ENCODE measurements at places on chromosomes 7 and 10.

DNA sequence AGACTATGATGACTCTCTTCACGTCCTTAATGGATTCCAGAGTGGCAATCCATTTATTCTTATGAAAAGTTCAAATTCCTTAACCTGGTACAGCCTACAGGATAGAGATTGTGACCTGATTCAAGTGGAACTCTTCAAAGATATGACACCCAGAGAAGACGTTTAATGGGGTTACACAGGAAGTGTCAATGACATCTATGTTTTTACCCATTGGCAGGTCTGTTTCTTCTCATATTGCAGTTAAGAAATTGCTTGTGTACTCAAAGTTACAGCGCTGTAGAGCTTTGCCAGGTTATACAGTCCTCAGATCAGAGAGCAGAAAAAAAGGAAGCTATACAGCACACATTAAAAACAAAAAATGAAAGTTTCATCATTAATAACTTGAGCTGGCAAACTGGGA, 367.4 kb downstream of the THSD7A start:
- no peak overlapping the region for H3K4me3 ChIP-seq
- H3K27me3 ChIP-seq, result no peaks in the 10 kb centered on the region
- ATAC-seq, result no peak
- H3K36me3 ChIP-seq, result no peaks in the 10 kb centered on the region

DNA sequence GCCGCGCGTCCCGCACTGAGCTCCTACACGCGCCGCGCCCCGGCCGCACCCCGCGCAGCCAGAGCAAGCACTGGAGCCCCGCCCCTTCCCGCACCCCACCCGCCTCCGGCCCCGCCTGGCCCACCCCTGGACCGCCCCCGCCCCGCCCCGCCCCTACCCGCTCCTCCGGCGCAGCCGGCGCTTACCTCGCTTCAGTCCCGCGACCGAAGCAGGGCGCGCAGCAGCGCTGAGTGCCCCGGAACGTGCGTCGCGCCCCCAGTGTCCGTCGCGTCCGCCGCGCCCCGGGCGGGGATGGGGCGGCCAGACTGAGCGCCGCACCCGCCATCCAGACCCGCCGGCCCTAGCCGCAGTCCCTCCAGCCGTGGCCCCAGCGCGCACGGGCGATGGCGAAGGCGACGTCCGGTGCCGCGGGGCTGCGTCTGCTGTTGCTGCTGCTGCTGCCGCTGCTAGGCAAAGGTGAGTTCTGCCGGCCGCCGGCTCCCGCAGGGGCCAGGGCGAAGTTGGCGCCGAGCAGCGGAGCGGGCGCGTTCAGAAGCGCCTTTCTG, at the start of gene RET:
Gene RET, plus strand, starts transcription at position 194 of the 545 bp plus-strand sequence. Its CDS starts 190 bp downstream, at position 384.
- peak within 1 kb of the TSS; percentile 44 for H3K4me3 ChIP-seq
- no peaks in the 10 kb centered on the region for H3K4me1 ChIP-seq
- peaks cover 24% of the 10 kb centered on the region for H3K27me3 ChIP-seq
- peak; percentile 30 for ATAC-seq
- H3K36me3 ChIP-seq, result no peaks in the 10 kb centered on the region

DNA sequence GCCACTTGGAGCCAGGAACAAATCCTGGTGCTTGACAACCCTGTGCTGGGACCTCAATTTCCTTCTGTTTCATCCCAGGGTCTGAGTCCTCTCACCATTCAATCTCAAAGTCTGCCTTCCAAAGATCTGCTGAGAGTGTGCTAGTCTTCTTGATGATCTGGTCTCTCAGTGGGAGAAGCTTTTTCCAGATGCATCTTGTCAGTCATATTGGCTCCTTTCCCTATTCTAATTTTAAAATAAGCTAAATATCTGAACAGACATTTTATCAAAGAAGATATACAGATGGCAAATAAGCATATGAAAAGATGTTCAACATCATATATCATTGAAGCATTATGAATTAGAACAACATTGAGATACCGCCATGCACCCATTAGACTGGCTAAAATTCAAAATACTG, 469.3 kb downstream of the NEBL start:
- H3K27me3 ChIP-seq, result no peaks in the 10 kb centered on the region
- ATAC-seq, result no peak
- no peaks in the 10 kb centered on the region for H3K4me1 ChIP-seq
- H3K36me3 ChIP-seq, result no peaks in the 10 kb centered on the region

DNA sequence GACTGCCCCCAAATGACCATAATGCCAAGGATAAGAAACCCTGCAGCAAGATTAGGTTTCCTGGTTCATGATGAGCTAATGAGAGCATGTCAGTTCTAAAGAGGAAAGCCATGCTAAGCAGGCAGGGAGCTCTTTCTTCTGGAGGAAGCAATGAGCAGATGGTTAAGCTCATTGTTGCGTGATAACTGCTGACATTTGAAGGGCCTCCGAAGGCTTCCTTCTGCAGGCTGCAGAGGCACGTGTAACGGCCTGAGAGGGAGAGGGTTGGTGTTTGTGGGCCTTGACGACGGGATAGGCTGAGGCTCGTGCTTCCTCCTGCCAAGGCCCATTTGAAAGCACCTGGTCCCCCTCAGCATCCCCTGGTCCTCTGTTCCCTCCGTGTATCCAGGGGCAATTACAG, 63.5 kb upstream of the BTBD16 start:
- no peaks in the 10 kb centered on the region for H3K36me3 ChIP-seq
- no peaks in the 10 kb centered on the region for H3K4me1 ChIP-seq
- H3K27ac ChIP-seq, result no peak overlapping the region
- ATAC-seq, result no peak
- no peak overlapping the region for H3K4me3 ChIP-seq

DNA sequence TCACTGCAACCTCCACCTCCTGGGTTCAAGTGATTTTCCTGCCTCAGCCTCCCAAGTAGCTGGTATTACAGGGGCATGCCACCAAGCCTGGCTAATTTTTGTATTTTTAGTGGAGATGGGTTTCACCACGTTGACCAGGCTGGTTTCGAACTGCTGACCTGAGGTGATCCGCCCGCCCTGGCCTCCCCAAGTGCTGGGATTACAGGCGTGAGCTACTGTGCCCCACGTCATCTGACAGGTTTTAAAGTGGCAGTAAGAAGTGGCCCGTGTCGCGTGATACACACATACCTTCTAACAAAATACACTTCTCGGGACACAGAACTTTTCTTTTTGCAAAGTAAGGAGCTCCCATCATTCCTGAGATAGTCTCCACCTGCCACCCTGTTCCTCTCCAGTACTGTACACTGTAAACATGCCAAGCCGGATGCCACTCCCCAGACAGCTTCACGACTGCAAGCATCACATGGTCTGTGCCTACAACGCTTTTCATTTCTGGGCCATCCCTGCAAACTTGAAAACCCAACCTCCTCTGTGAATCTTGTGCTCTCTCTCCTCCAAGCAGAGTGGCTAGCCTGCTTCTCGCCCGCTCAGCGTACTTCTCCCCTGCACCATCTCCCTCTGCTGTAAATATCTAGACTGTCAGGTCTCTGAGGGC, 256.3 kb upstream of the KLF14 start:
- peaks cover 47% of the 10 kb centered on the region for H3K36me3 ChIP-seq
- H3K27me3 ChIP-seq, result no peaks in the 10 kb centered on the region

GRCh38 chr10:90148116-90148855, 446.9 kb downstream of the KIF20B start:
- H3K27ac ChIP-seq, result no peak overlapping the region
- H3K4me3 ChIP-seq, result no peak overlapping the region
- no peaks in the 10 kb centered on the region for H3K27me3 ChIP-seq
- ATAC-seq, result no peak

GRCh38 chr7:30920021-30920583, 8.4 kb downstream of the AQP1 start:
- no peaks in the 10 kb centered on the region for H3K4me1 ChIP-seq
- ATAC-seq, result no peak
- H3K27me3 ChIP-seq, result no peaks in the 10 kb centered on the region
- no peak overlapping the region for H3K4me3 ChIP-seq

DNA sequence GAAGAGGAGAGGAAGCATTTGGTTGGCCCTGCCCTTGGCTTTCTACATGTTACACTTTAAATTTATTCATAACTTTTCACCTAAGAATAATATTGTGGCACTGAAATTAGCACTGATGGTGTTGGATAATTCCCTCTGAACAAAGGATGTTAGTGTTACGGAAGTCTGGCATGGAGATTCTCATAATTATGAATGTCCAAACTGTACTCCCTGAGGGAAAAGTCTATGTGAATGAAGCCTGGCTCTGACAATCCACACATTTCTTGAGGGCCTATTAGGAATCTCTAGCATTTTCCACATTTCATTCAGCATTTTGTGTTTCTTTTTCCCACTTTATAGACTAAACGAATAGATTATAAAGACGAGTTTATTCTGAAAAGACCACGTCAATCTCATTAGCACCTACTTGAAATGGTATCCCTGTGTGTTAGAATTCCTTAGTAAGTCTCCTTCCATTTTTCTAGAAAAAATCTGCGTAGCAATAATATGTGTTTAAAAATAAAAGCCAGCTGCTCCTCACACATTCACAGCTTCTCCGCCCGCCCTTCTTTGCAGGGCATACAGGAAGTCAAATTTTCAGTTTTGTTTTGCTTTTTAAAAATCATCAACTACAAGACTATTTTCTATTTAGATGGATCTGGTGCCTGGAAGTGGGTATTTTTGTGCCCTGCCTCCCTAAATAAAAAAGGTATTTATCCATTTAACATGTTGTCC, 131.8 kb upstream of the PALS2 start:
- peaks cover 13% of the 10 kb centered on the region for H3K27me3 ChIP-seq
- no peaks in the 10 kb centered on the region for H3K4me1 ChIP-seq
- ATAC-seq, result peak; percentile 16

DNA sequence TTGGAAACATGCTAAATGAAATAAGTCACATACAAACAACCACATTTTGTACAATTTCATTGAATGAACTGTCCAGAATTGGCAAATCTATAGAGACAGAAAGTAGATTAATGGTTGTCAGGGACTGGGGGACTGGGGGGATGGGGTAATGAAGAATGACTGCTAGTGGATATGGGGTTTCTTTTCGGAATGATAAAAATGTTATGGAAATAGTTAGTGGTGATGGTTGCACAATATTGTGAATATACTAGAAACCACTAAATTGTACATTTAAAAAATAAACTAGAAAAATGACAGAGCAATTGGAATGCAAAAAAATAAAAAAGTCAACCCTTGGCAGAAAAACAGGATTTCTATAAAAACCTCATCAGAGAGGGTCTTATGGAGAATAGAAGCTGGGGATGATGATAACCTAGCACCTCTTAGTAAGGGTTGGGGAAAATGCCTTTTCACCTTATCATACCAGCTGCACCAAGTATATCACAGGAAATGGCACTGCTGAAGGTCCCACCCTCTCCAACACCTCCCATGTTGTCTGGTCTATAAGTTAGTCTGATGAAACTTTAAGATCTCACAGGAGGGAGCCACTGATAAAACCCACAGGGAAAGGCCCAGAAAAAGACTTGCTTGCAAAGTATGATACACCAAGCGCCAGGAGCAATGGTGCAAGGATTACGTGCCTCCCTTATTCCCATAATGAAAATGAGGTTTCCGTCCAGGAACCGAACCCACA, 23.1 kb upstream of the JAZF1 start:
- H3K36me3 ChIP-seq, result no peaks in the 10 kb centered on the region
- peaks cover 9% of the 10 kb centered on the region for H3K27me3 ChIP-seq
- H3K4me3 ChIP-seq, result no peak overlapping the region
- peaks cover 13% of the 10 kb centered on the region for H3K4me1 ChIP-seq
- H3K27ac ChIP-seq, result no peak overlapping the region
- ATAC-seq, result no peak

GRCh38 chr7:148622887-148623585, 32.5 kb downstream of the C7orf33 start:
- no peak overlapping the region for H3K4me3 ChIP-seq
- peaks cover 18% of the 10 kb centered on the region for H3K27me3 ChIP-seq
- ATAC-seq, result no peak
- peaks cover 28% of the 10 kb centered on the region for H3K4me1 ChIP-seq
- H3K27ac ChIP-seq, result no peak overlapping the region

GRCh38 chr10:99981581-99982199, 28.1 kb downstream of the DNMBP start:
- no peaks in the 10 kb centered on the region for H3K27me3 ChIP-seq
- no peak overlapping the region for H3K4me3 ChIP-seq
- no peak overlapping the region for H3K27ac ChIP-seq
- no peaks in the 10 kb centered on the region for H3K4me1 ChIP-seq
- H3K36me3 ChIP-seq, result no peaks in the 10 kb centered on the region

GRCh38 chr7:15087771-15088170, 185.2 kb upstream of the DGKB start:
- no peaks in the 10 kb centered on the region for H3K4me1 ChIP-seq
- H3K4me3 ChIP-seq, result no peak overlapping the region
- no peak overlapping the region for H3K27ac ChIP-seq
- no peaks in the 10 kb centered on the region for H3K27me3 ChIP-seq
- ATAC-seq, result no peak

GRCh38 chr10:92184977-92185376, 105.9 kb downstream of the CPEB3 start:
- no peak overlapping the region for H3K4me3 ChIP-seq
- no peak for ATAC-seq
- H3K4me1 ChIP-seq, result no peaks in the 10 kb centered on the region
- peaks cover 6% of the 10 kb centered on the region for H3K36me3 ChIP-seq

GRCh38 chr10:25556457-25556856, 377.6 kb upstream of the MYO3A start:
- no peaks in the 10 kb centered on the region for H3K36me3 ChIP-seq
- no peak overlapping the region for H3K4me3 ChIP-seq
- ATAC-seq, result no peak
- no peaks in the 10 kb centered on the region for H3K4me1 ChIP-seq
- H3K27me3 ChIP-seq, result no peaks in the 10 kb centered on the region

DNA sequence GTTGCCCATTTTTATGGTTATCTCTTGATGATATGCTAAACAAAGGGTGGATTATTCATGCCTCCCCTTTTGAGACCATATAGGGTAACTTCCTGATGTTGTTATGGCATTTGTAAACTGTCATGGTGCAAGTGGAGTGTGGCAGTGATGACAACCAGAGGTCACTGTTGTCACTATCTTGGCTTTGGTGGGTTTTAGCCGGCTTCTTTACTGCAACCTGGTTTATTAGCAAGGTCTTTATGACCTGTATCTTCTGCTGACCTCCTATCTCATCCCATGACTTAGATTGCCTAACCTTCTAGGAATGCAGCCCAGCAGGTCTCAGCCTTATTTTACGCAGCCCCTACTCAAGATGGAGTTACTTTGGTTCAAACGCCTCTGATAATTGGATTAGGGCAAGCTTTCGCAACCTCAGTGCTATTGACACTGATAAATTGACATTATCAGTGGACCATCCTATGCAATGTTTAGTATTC, 36.9 kb downstream of the BAG3 start:
- H3K27me3 ChIP-seq, result no peaks in the 10 kb centered on the region
- H3K36me3 ChIP-seq, result no peaks in the 10 kb centered on the region
- no peaks in the 10 kb centered on the region for H3K4me1 ChIP-seq
- no peak for ATAC-seq
